Stimulated activated CD8-positive, alpha-beta memory T cell treated with anti-CD3 and anti-CD28 coated beads, Interleukin-15, amount 100 ng/mL, for 1 hour (primary cell): ENCODE measurements at places on chromosomes 6 and 20.

- no peak for DNase-seq
Observed at GRCh38 chr6:130366107-130367005, 539 bp downstream of the TMEM200A start.

DNA sequence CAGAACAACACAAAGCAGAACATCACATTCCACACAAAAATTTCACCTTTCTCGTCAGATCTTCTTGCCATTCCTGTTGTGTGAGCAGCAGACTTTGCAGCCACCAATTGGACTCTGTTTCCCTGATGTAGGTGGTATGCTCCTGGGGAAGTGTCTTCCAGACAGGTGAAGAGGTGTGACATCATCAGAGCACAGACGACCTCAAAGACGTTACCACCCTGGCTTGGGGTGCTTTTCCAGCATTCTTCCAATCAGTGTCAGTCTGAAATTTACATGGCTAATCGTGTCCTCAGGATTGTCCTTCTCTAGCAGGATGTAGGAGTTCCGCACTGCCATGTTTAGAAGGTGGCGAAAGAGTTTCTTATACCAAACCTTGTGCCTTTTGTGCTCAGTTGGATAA, 31.6 kb upstream of the RIMS4 start:
- no peak for DNase-seq

DNA sequence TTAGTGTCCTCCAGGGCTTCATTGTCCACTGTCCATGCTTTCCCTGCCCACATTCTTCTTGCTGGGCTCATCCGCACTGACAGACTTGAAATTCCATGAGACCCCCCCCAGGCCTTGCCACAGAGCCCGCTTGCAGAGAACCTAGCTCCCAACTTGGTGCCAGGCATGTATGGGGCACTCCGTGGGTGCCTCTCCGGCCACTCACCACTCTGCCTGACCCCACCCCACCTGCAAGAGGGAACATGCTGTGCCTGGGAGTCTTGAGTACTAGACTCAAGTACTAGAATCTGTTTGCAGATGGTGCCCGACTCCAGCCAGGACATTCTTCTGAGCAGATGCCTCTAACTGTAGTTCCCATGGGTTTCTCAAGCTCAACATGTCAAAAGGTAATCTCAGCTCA, 47.9 kb downstream of the TRERF1 start:
- no peak for DNase-seq

GRCh38 chr6:85580878-85581267, 12.8 kb downstream of the SNX14 start:
- DNase-seq = no peak
